Fibroblast of skin of right biceps (primary cell): ENCODE measurements at places on chromosomes 1 and 21.

- DNase-seq = no peak
Observed at GRCh38 chr1:109806733-109807400, 43.1 kb upstream of the EPS8L3 start.

DNA sequence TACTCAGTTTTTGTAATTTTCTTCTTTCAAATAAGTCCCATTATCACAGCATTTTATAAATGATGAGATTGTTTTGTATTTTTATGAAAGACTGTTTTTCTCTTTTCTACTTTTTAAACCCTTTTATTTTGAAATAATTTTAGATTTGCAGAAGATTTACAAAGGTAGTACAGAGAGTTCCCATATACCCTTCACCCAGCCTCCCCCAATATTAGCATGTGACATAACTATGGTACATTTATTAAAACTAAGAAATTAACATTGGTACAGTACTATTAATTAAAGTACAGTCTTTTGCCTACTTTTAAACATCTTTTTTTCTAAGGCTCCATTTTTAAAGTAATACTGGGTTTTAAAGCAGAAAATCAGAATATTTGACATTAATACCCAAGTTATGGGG, 35.6 kb upstream of the LAMC2 start:
- no peak for DNase-seq

- peak; percentile 96 for DNase-seq
Observed at GRCh38 chr1:178633056-178633455, 92.0 kb upstream of the RALGPS2 start.

GRCh38 chr1:23167353-23168078, 1.1 kb downstream of the LUZP1 start:
- peak; percentile 74 for DNase-seq

DNA sequence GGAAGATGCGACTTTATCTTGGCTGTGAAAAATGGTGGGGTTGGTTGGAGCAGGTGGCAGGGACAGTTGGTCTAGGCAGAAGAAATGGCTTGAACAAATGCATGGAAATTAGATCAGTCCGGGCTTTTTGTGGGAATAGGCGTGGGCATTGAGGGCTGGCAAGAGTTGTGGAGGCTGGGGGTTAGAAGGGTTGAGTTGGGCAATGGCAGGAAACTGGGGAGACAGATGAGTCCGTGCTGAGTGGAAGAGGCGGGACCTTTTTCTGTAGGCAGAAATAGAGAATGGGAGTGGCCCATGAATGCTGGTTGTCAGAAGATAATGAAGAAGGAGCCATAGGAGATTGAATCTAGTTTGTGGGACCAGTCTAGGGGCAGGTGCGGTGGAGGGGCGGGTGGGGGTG, 6.9 kb downstream of the PDPN start:
- no peak for DNase-seq

DNA sequence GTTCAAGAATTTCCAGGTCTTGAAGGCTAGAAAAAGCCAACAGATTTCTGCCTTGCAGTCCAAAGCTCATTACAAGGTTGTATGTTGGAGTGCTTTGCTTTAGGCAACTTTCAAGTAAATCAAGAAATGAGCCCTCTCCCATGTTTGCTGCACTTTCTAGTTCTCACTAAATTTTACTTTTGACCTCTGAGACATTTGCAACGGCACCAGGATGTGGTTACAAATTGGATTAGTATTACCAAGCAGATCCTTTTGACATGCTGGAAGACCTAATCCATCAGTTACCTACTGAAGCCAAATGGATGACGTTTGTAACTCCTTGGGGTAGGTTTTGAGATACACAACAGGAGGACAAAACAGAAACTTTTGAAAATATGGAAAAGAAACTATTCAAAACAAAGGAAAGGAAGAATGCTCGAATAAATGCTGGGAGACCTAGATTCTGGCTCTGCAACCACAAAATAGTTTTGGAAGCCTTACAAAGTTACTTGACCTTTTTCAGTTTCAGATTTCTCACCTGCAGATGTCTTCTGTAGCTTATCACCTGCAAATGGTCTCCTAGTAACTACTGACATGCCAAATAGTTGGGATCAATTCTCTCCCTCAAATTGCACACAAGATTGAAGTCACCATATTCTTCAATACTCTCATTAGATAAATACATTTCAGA, 251.7 kb upstream of the ADGRL2 start:
- no peak for DNase-seq

DNA sequence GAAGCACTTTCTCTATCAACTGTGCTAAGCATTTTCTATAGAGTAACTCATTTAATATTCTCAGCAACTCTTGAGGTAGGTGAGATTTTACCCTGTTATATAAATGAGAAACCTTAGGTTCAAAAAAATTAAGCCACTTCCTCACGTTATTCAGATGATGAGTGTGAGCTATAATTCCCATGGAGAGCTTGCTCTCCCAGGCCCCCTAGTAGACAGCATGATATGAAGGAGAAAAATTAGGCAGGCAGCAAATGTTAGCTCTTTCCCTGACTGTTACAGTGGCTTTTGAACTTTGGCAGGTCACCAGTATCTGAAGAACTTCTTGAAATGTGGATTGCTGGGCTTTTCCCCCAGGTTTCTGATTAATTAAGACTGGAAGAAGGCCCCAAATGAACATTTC, 753.1 kb downstream of the NCAM2 start:
- DNase-seq = no peak

DNA sequence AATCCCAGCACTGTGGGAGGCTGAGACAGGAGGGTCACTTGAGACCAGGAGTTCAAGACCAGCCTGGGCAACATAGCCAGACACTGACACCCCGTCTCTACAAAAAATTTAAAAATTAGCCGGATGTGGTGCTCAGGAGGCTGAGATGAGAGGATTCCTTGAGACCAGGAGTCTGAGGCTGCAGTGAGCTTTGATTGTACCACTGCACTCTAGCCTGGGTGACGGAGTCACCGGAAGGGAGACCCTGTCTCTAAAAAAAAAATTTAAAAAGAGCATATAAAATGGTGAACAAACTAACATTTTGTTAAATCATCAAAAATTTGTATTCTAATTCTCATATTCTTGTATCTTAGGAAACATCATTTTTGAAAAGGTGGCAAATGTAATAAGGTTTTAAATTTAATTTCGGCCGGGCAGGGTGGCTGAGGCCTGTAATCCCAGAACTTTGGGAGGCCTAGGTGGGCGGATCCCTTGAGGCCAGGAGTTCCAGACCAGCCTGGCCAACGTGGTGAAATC, 27.1 kb downstream of the MAB21L3 start:
- no peak for DNase-seq

DNA sequence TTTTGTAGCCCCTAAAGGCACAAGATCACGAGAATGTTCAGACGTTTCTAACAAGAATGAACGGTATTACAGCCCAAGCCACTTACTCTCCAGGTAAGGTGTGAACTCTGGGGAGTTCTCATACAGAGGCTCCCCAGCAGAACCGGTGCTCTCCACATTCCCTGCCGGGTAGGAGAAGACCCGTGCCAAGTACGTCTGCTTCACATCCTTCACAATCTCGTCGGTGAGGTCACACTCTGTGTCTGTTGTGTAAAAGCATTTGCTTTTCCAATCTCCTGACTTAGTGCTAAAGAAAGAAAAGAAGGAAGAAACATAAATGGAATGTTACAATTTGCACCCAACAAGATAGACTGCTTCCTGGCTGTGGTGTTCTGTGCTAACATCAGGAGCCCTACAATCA, 5.7 kb downstream of the F3 start:
- DNase-seq = no peak

- DNase-seq = no peak
Observed at GRCh38 chr21:31660259-31660565, 719 bp downstream of the SOD1 start.

GRCh38 chr1:178086294-178086693, 7.6 kb upstream of the RASAL2 start:
- peak; percentile 29 for DNase-seq

DNA sequence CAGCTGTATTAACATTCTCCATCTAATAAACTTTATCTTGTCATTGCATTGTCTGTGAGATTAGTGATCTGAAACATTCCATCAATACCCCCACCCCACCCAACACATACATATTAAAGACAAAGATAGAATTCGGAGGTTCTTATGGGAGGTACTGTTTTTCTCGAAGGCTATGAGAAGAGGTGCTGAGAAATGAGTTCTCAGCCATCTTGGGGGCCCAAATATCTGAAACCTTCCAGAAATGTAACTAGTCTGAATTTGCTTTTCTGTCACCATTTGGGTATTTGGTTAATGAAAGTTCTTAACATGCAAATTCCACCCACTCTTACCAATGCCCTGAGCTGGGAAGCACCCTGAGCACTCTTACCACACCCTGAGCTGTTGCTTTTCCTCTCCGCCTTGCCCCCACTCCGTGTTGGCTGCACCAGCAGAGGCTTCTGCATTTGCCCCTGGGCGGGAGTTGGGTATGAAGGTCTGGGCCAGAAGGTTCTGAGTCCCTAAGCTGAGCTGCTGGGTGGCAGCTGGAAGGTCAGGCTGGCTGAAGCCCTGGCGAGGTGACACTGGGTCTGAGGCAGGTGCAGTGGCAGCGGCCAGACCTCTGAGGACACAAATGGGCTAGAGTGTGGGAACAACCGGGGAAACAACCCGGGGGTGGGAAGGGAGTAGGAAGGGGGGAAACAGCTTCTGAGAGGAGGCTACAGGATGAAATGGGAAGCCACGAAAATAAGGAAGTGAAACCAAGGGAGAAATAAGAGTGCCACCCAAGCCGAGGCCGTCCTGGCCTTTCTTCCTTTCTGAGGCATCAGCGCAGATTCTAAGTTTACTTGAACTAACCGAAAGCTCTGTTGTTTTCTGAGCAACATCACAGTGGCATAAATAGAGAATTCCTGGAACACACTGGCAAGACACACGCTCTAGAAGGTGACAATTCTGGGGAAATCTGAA, 26.3 kb upstream of the IER5 start:
- no peak for DNase-seq

- DNase-seq = no peak
Observed at GRCh38 chr1:157512036-157512969, 40.0 kb downstream of the FCRL5 start.

DNA sequence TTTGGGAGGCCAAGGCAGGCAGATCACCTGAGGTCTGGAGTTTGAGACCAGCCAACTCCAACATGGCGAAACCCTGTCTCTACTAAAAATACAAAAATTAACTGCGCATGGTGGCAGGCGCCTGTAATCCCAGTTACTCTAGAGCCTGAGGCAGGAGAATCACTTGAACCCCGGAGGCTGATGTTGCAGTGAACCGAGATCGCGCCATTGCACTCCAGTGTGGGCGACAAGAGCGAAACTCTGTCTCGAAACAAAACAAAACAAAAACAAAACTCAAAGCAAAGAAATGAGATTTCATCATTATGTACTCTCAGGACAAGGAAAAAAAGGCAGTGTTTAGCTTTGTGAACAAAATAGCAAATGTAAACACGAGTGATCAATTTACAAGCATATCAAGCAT, 61.0 kb downstream of the LAMC2 start:
- DNase-seq = no peak

- peak; percentile 97 for DNase-seq
Observed at GRCh38 chr1:116115476-116116439, 4.6 kb downstream of the MAB21L3 start.

- DNase-seq = no peak
Observed at GRCh38 chr1:241229216-241229615, 127.8 kb downstream of the RGS7 start.

- DNase-seq = no peak
Observed at GRCh38 chr1:226650236-226650841, 88.7 kb downstream of the ITPKB start.

- DNase-seq = no peak
Observed at GRCh38 chr1:187911820-187912219, 1083.1 kb downstream of the PLA2G4A start.

DNA sequence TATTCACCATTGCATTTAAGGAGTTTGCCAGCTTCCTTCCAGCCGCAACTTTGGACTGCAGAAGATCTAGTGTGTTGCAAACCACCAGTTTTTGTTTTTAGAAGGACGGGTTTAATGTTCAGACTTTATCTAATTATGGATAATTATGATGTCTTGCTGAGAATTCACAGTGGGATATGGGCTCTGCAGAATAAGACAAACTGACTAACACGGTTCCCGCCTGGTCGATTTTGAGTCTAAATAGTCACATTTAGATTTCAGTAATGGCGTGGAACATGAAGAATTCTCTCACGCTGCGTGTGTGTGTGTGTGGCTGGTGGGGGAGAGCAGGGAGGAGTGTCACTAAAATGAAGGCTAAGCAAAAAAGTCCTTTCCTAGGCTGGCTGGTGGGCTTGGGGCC, 48.5 kb upstream of the DMRTB1 start:
- peak; percentile 4 for DNase-seq

- DNase-seq = no peak
Observed at GRCh38 chr1:110298991-110299390, 40.2 kb upstream of the RBM15 start.

GRCh38 chr21:45299026-45299863, 11.6 kb upstream of the POFUT2 start:
- DNase-seq = no peak

DNA sequence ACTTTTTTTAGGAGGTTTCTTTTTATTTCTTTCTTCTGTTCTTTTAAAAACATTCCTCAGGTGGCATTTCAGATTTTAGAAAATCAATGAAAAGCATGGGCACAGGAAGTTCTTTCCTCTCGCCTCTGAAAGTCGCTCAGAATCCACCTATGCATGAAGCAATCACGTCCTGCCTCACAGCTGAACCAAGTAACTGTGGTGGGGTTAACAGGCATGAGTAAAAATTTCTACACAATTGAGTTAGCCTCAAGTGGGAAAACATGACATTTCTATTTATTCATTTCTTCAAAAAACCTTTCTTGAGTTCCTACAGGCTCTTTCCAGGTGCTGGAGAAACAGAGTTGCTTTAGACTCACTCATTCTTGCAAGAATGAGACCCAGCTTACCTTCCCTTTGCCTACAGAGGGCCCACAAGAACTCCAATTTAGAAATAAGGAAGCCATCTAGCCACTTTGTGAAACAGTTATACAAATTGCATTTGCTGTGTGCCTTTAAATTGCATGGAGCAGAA, 508.9 kb upstream of the PKN2 start:
- DNase-seq = no peak

GRCh38 chr1:36888811-36889477, 145.4 kb downstream of the GRIK3 start:
- no peak for DNase-seq

- DNase-seq = peak; percentile 35
Observed at GRCh38 chr1:214271174-214271858, 9.6 kb upstream of the SMYD2 start.

DNA sequence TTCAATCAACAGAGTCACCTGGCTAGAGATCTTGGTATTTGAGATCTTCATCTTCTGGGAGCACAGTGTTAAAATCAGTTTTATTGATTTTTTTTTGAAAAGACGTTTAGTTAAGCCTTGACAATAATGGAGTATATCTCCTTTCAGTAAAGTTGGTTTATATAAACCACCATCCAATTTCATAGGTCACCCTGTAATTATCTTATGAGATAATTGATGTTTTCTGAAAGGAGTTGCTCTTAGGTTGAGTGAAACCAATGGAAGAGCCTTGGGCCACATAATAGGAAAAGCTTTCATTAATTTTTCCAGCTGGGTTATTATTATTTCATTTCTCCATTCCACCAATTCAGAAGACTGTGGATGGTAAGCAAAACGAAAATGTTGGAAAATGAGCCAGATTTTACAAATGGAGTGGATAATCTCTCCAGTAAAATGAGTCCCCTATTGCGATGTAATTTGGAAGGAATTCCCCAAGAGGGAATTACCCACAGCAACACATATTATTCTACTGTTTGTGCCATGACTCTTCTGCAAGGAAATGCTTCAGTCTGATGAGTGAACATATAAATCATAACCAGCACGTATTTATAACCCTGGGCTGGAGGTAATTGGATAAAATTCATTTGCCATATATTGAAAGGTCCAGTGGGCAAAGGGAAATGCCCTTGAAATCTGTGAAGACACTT, 46.2 kb upstream of the TINAGL1 start:
- peak; percentile 54 for DNase-seq
